ENCODE measurements at places on chromosomes 16 and 17.
A peak's percentile ranks its signal among the peaks of the same experiment; 100 is the strongest.

DNA sequence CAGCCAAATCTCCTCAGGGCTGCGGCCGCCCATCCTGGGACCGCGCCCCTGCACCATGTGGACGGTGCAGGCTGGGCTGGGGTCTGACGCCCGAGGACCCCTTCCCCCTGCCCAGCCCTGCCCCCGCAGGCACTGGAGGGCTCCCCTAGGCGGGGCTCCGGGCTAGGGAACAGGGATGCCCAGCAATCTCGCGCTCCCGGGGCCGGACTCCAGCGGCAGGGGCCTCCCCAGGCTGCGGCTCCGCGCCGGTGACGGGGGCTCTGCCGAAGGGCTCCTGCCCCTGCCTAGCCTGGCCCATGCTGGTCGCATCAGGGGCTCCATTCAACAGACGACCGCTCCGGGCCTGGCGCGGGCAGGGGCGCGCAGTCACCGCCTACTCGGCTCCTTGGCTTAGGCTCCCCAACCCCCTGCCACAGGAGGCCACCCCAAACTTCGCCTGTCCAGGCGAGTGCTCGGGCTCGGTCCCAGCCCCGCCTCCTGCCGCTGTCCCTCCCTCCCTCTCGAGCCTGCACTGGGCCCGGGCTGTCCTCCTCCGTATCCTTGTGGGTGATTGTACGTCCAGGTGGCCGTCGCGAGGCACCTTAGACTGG is 27.4 kb upstream of the ADORA2B start:
- DNase-seq = no peak

GRCh38 chr17:14760212-14760611 is 459.3 kb downstream of the HS3ST3B1 start:
- no peak for DNase-seq

GRCh38 chr17:67421869-67422273 is 44.8 kb downstream of the PITPNC1 start:
- DNase-seq = peak; percentile 5

- DNase-seq = no peak
Measured at GRCh38 chr16:67764158-67764667, 42.1 kb downstream of the RANBP10 start.

GRCh38 chr17:3888343-3889171 is 4.3 kb downstream of the CAMKK1 start:
- DNase-seq = no peak

DNA sequence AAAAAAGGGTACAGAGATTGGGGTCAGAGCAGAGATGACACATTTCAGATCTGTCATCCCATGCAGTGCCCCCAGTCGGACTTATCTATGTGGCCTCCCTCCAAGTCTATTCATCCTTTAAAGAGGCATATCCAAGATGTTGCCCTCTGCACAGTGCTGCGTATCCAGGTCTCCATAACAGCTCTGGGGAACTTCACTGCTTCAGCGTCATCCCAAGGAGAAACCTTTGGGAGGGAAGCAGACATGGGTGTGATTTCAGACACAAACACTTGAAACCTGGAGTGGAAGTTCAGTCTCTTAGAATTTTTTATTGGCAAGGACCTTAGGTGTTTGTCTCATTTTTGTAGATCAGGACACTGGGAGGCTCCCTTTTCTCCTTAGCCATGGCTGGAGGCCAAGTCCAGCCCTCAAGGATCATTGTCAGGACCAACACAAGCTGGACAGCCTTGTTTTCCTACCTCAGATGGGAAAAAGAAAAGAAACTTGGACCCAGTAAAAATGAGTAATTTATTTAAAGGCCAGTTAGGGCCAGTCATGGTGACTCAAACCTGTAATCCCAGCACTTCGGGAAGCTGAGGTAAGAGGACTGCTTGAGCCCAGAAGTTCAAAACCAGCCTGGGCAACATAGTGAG is 23.9 kb upstream of the NLK start:
- no peak for DNase-seq

DNA sequence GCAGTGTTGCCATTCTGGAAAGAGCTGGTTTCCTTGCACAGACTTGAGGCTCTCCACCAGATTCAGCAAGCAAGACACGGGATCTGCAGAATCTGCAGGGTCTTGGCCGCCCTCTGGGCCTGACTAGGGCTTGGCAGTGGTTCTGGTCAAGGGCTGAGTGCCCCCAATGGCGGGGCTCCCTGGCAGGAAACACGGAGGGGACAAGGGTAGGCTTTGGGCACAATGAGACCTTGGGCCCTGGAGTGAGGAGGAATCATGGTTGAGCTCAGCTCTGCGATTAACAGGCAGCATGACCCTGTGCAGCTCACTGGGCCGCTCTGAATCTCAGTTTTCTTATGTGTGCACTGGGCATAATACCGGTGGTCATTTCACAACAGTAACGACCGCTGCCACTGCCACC is 249.9 kb downstream of the GSG1L start:
- no peak for DNase-seq

DNA sequence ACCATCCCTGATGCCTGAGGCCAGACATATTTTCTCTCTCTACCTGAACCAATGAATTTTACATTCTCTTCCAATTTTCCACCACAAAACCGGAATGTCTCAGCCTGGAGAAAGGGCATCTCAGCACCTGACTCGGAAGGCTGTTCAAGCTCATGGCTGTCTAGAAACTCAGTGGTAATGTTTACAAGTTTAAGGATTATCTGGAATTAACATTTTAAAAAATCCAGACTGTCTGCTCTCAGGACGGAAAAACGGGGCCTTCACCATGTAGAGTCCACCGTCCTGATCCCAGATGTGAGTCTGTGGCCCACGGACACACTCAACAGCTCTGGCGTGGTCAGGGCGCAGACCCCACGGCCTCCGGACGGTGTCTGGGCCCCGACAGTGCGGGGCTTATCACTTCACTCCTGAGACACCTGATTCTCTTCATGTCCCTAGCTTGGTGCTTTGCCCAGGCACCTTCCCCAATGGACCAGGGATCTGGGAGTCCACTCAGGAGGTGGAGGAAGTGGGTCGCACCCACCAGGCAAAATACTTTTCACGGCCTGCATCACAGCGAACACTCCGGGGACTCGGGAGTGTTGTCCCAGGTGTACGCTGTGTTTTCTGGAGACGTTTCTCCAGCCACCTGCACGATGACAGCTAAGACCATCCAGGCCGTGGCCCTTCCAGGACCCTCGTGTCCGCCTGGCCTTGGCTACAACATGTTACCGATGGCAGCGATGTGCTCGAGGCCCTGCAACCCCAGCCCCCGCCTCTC is 101.5 kb downstream of the ZNF778 start:
- DNase-seq = no peak

- DNase-seq = peak; percentile 89
Measured at GRCh38 chr16:23863511-23864422, 28.0 kb downstream of the PRKCB start.

DNA sequence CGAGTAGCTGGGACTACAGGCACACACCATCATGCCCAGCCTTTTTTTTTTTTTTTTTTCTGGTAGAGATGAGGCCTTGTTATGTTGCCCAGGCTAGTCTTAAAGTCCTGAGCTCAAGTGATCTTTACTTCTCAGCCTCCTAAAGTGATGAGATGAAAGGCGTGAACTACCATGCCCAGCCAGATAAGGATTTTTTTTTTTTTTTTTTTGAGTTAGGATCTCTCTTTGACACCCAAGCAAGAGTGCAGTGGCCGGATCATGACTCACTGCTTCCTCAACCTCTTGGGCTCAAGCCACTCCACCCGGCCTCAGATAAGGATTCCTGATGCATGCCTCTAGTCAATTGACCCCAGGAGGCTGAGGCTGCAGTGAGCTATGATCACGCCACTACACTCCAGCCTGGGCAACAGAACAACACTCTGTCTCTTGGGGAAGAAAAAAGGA is 11.2 kb upstream of the PLEKHG4 start:
- no peak for DNase-seq

DNA sequence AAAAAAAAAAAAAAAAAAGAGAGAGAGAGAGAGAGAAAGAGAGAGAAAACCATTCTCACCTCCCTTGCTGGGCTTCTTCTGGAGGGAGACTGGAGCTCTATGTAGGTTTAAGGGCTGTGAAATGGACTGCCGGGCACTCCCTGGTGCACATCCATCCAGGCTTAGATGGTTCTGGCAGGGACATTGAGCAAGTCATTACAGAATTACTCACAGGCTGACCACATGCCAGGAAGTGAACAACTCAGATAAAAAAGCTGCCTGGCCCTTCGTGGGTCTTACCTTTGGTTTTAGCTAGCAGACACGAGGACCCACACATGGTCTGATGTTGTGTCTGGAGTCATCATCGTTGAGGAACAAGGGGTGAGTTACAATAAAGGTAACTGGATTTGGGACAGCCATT is 847.4 kb upstream of the EEF2KMT start:
- DNase-seq = no peak

GRCh38 chr16:25176136-25176535 is 40.6 kb upstream of the AQP8 start:
- no peak for DNase-seq

GRCh38 chr17:55672585-55673501 is 49.8 kb downstream of the TMEM100 start:
- no peak for DNase-seq

DNA sequence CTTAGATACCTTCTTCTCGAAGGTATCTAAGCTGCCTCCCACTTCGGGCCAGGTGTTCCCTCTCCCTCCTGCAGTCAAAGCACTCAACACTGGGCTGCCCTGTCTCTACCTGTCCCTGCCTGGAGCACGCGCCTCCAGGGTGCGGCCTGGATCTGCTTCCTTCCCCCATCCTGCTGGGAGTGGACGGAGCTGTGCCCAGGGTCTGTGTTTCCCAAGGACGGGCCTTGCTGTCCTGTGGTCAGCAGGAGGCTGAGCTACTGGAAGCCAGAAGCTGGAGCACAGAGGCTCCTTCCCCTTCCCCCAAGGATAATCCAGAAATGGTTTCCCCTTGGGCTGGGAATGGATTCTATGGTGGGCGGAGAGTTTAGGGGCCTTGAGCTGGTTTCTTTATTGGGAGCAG is 16.7 kb downstream of the LLGL2 start:
- no peak for DNase-seq

GRCh38 chr17:48915459-48916282 is 7.5 kb downstream of the UBE2Z start:
- DNase-seq = no peak

DNA sequence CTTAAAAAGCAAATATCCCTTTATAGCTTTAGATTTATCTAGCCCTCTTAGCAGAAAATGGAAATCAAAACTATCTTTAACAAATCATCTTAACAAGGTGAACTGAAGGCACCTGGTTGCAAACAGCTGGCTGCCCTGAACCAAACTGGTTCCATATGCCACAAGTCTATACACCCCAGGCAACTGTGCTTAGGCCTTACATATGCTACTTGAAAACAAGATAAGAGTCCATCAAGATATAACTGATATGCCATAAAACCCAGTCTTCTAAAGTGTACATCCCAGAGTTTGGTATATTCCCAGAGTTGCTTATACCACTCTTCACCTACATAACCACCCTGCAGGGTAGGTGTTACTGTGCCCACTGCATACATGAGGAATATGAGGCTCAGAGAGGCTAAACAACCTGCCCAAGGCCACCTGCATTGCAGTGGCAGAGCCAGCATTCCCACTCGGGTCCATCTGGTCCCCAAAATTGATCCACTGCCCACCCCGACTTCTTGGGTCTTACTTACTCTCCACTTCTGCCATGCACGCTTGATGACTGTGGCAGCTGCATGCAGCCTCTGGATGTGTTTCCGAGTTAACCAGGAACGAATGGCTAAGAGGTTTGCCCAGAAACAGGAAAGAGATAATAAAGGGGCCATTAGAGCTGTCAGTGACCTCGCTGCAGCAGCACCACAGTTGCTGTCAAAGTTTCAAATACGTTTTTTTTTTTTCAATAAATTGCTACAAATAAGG is 12.2 kb downstream of the ZNHIT3 start:
- DNase-seq = no peak

DNA sequence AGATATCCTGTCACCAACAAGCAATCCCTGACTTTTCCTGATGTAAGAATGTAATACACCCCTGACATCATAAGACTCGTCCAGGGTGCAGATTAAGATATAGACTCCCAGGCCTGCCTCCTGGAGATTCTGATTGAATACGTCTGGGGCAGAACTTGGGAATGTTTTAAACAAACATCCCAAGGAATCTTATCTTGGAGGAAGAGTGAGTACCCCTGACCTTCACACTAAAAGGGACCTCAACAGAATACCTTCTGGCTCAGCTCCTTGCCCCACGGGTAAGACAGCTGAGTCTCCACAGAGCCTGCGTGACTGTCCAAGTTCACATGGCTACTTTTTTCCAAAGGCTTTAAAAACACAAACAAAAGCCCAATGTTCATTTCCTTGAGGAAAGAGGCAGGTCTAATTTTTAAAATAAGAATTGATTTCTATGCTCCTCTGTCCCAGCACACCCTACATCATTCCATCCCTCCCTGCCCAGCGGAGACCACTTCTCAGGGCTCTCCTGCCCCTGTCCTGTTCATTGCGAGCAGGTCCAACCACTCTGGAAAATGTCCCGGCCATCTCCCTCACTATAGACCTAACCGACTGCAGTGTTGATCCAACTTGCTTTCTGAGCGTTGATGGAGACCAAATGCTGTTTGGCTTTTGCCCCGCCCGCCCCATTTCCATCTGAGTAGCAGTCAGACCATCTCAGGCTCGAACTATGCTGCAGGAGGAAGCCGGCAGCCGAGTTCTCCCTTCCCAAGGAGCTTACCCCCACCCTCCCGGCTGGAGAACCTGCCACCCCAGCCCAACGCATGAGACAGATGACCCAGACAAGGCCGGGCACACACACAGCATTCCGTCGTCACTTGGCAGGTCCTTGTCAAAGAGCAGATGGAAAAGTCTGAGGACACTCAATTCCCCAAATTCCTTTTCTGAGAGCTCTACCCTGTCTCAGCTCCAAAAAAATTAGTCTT is 44.1 kb upstream of the MYH10 start:
- no peak for DNase-seq

DNA sequence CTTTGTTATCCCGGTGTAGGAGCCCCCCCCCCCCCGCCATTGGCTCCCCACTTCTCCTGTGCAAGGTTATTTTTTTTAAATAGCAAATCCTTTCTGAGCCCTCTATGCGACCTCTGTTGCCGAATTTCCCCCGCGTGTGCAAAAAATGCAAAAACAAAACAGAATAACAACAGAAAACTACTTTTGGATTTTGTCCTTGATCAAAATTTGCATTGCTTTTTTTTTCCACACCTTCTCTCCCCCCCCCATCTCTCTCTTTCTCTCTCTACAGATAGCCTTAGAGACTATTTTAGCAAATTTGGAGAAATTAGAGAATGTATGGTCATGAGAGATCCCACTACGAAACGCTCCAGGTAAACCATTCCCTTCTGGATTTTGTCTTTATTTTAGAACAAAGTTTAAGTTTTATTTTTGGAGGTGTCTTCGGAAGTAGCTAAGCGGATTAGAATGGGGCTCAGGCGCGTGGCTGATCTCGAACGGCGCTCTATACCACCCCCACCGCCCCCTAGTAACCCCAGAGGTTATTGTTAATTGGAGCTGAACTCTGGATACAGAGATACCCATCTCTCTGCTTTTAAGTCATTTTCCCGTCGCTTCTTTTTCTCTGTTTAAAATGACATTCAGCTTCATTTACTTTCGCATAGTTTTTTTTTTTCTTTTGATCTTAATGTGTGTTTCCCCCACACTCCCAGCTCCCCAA is 1.0 kb downstream of the MSI2 start:
- DNase-seq = peak; percentile 46
